ENCODE measurements at places on chromosomes 2 and 18.

DNA sequence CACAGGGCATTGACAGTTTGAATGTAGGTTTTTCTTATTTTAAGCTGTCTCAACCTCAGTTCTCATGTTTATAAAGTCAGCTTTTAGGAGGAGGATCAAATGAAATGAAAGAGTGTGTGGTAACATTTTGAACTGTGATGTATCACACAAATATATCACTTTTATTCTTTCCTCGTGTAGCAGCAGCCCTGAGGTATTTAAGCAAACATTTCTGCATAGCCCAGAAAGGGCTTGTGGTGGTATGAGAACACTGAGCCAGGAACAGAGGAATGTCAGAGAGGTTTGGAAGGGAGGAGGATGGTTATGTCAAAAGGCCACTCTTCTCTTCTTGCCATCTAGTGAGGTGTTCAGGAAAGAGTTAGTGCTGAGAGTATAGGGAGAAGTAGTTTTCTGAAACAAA lies 150.2 kb downstream of the PARD3B start:
- peak; percentile 71 for DNase-seq

GRCh38 chr2:51791496-51791895 lies 759.6 kb upstream of the NRXN1 start:
- no peak for DNase-seq

- DNase-seq: peak; percentile 77
Observed at GRCh38 chr2:219571311-219572236, at the start of gene OBSL1. TSS of gene OBSL1 (minus strand) at chr2:219571539. CDS start at chr2:219571232, 307 bp downstream.

GRCh38 chr2:123040506-123040905 lies 984.6 kb upstream of the CNTNAP5 start:
- no peak for DNase-seq

DNA sequence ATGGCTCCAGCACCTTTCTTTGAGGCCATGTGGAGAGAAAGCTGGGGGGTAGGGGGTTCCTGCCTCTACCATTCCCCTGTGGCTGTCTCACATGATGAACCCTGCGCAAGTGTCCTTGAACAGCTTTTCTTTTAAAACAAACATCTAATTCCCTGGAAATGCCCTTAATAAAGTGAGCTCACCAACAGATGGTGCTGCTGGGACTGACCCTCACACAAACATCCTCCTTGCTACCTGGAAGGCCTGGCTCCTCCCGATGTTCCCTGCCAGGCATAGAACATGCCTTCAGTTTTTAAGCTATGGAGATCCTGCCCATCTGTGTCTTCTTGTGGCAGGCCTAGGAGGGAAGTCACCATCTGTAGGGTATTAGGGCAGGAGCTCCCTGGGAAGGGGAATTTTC lies 60.7 kb upstream of the GATA6 start:
- DNase-seq: no peak

DNA sequence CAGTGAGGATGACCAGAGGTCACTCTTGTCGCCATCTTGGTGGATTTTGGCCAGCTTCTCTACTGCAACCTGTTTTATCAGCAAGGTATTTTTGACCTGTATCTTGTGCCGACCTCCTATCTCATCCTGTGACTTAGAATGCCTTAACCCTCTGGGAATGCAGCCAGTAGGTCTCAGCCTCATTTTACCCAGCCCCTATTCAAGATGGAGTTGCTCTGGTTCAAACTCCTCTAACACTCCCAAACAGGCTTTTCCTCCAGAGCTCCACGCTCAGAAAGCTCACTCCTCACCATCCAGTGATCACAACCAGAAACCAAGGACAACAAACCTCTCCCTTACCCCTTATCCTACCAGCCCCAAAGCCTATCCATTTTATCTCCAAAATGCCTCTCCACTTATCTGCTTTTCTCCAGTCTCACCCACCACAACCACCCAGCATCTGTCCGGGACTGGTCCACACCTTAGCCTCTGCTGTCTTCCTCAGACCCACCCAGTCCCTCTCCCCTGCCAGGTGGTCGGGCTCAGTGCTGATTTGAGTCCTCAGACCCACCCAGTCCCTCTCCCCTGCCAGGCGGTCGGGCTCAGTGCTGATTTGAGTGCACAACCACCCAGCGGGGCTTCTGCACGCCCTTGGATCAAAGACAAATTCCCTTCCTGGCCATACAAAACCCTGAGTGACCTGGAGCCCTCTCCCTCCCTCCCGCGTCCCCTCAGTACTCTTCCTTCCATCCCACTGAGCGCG lies 11.7 kb upstream of the SMAD7 start:
- DNase-seq: no peak

DNA sequence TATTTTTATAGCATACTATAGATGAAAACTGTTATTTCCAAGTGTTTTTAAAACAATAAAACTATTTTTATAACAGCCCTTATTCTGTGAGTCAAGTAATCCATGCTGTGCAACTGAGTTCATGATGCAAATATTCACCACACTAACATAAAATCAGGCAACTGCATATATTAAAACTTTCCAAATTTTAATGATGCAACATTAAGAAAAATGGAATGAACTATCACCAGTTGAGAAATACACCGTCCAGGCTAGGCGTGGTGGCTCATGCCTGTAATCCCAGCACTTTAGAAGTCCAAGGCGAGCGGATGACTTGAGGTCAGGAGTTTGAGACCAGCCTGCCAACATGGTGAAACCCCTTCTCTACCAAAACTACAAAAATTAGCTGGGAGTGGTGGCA lies 114.5 kb downstream of the CDH2 start:
- peak; percentile 78 for DNase-seq

DNA sequence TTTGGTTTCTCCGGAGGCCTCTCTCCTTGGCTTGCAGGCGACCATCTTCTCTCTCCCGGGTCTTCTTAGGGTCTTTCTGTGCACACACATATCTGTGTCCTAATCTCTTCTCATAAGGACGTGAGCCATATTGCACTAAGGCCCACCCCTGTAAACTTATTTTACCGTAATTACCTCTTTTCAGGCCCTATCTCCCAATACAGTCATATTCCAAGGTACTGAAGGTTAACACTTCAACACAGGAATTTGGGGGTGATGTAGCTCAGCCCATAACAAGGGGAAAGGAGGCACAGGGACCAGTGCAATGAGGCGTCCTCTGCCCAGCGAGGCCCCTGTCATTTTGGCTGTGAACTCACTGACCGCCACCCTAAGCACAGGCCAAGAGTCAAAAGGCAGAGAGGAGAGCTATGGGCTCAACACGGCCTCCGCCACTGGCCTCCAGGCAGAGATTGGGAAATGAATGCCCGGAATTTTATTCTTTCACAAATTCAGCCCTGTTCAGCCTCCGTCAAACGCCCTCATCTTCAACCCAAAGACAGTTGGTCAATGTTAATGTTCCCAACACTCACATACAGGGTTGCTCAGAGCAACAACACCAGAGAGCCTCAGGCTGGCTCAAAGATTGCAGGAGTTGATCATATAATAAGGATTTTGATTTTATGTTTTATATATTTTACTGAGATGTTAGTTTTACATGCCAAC lies 15.9 kb upstream of the NMUR1 start:
- no peak for DNase-seq

GRCh38 chr2:159043710-159044109 lies 75.3 kb downstream of the TANC1 start:
- DNase-seq: no peak

- DNase-seq: no peak
Observed at GRCh38 chr2:209636076-209636475, 135.6 kb upstream of the UNC80 start.

Data from fibroblast of skin of right quadriceps (primary cell).